ENCODE measurements at places on chromosomes 4 and X. TPM values are rescaled to one million over a fixed set of nuclear protein-coding genes. Genes with fewer than 3 reads are reported as not detected.

GRCh38 chr4:21517126-21517859 lies 431.3 kb downstream of the KCNIP4 start:
- H3K27ac ChIP-seq, result no peak overlapping the region
- H3K36me3 ChIP-seq, result no peaks in the 10 kb centered on the region
- no peaks in the 10 kb centered on the region for H3K27me3 ChIP-seq

DNA sequence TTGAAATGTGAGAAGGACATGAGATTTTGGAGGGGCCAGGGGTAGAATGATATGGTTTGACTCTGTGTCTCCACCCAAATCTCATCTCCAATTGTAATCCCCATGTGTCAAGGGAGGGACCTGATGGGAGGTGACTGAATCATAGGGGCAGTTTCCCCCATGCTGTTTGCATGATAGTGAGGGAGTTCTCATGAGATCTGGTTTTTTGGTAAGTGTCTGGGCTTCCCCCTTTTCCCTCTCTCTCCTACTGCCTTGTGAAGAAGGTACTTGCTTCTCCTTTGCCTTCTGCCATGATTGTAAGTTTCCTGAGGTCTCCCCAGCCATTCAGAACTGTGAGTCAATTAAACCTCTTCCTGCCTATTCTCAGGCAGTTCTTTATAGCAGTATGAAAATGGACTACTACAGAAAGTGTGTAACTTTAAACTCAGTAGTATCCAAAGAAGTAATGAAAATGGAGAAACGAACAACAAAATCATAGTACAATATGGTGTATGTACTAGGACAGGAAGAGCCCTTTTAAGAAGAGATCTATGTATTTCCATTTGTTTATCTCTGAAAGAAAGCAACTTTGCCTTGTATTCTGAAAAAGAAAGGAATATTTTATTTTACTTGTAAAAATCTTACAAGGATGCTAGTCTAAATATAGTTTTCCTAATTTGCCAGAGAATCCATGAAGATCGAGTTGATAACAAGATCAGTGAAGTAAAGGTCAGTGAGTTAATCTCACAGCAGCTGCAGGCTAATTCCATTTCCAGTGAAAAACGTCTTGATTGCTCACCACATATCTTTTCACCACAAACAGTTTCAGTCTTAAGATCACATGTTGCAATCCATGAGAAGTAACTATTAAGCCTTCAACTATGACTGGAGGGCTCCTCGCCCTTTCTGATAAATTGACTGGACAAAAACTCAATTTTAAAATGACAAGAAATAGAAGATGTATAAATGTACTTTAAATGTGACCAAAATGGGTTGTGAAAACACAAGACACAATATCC lies 20.5 kb downstream of the PKD2 start:
- DNase-seq, result no peak
- no peaks in the 10 kb centered on the region for H3K27me3 ChIP-seq
- no peaks in the 10 kb centered on the region for H3K4me1 ChIP-seq
- H3K27ac ChIP-seq, result no peak overlapping the region

DNA sequence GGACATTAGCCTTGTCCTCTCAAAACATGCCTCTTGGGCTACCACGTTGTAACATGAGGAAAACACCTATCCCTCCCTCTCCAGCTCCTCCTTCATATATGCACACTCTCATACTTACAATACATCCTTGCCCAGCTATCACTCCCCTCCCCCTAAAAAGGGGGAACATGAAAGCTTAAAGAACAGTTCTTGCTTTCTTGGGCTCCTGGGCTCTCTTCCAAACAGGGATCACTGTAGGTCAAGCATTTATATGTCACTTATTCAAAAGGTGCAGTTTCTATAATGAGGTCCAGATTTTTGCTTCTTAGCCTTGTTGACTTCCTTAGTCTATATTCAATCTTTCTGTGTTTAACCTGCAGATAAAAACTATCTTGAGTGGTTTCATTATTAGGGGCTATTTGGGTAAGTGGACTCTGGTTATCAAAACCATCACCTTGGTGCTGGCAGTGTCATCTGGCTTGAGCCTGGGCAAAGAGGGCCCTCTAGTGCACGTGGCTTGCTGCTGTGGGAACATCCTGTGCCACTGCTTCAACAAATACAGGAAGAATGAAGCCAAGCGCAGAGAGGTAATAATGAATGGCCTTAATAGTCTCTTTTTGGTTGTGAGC lies 119.4 kb downstream of the AKAP4 start:
- DNase-seq, result peak; percentile 51
- H3K4me3 ChIP-seq, result no peak overlapping the region
- no peak overlapping the region for H3K27ac ChIP-seq
- no peaks in the 10 kb centered on the region for H3K4me1 ChIP-seq

DNA sequence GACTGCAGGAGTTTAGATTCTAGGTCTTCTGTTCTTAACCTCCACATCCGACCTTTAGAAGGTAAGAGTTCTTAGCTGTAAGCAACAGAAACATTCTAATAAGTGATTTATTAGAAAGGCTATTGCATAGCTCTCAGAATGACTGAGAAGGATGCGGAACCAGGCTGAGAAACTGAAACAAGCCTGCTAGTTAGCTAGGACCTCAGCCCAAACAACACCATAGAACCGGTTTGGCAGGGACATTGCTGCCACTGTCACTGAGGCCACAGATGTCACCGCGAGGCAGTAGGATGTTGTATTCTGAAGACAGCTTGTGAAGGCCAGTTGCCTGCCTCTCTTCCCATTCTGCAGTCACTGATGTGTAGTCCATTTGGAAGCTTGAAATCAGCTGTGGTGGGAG lies 160.0 kb upstream of the ARX start:
- no peaks in the 10 kb centered on the region for H3K36me3 ChIP-seq
- H3K27ac ChIP-seq, result no peak overlapping the region
- no peak overlapping the region for H3K4me3 ChIP-seq
- DNase-seq, result no peak
- H3K4me1 ChIP-seq, result no peaks in the 10 kb centered on the region

GRCh38 chrX:150790021-150790420 lies 96.8 kb downstream of the MTMR1 start:
- no peaks in the 10 kb centered on the region for H3K4me1 ChIP-seq
- H3K36me3 ChIP-seq, result no peaks in the 10 kb centered on the region
- no peaks in the 10 kb centered on the region for H3K27me3 ChIP-seq
- H3K4me3 ChIP-seq, result no peak overlapping the region
- no peak overlapping the region for H3K27ac ChIP-seq

DNA sequence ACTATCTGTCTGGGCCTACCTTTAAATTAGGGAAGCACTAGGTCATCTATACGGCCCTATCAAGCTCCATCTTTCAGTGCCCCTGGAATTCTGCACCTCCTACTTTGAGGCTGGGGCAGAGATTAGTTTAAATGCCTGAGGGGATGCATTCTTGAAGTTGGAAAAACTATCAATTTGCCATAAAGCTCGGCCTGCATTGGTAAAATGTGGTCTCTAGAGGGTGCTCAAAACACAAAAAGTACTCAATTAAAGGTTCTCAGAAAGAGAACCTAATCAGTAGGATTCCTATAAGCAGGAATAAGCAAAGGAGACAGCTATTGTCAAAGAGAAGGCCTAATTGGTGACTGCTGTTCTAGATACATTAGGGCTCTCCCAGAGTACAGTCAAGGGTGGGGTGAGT lies 111.7 kb downstream of the AMER1 start:
- H3K4me1 ChIP-seq, result no peaks in the 10 kb centered on the region
- H3K36me3 ChIP-seq, result no peaks in the 10 kb centered on the region
- no peak overlapping the region for H3K4me3 ChIP-seq
- no peak overlapping the region for H3K27ac ChIP-seq

The HTN3 gene
- total RNA-seq, result not detected

DNA sequence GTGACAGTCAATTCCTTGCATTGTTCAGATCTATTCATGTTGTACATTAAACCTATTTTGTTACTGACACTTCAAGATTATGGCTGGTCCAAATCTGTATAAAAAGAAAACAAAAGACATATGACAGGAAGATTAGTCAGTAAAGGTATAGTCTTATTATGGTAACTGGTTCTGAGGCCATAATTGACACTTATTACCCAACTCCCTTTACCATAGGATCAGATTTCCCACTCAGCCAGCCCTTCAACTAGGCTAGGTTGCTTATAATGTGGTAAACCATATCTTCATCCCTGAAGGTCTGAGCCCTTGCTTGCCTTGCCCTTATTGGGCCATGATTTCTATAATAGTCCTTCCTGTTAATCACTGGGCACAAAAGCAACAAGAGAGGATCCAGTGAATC lies 289.6 kb downstream of the CXXC4 start:
- H3K27me3 ChIP-seq, result no peaks in the 10 kb centered on the region
- no peak for DNase-seq
- no peak overlapping the region for H3K4me3 ChIP-seq
- no peak overlapping the region for H3K27ac ChIP-seq
- H3K4me1 ChIP-seq, result no peaks in the 10 kb centered on the region
- H3K36me3 ChIP-seq, result no peaks in the 10 kb centered on the region

DNA sequence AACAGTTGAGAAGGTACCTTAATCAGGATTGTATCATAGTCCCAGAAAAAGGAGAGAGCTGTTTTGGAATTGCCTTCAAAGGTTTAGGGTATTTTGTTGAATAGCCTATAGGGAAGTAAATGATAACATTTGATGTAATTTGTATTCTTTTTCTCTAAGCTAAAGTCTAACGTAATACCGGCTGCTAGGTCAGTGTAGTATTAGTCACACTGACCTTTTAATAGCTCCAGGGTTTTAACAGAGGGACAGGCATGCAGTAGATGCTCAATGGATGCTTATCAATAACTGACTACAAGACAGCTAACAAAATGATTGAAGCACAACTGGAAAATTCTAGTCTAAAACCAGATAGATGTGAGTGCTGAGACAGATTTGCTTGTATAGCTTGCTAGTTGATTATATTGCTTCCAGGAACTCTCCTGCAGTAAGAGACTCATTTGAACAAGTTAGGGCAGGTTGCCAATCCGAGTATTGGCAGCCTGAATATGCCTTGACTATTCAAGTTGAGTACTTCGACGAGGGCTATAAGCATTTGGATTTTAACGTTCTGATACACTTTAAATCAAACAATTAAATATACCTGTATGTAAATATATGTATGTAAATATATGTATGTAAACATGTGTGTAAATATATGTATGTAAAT lies 16.5 kb upstream of the PNPLA4 start:
- H3K4me1 ChIP-seq, result no peaks in the 10 kb centered on the region
- no peaks in the 10 kb centered on the region for H3K27me3 ChIP-seq
- no peaks in the 10 kb centered on the region for H3K36me3 ChIP-seq
- no peak for DNase-seq
- H3K27ac ChIP-seq, result no peak overlapping the region

GRCh38 chrX:7706032-7706431 lies 136.9 kb upstream of the VCX start:
- H3K27me3 ChIP-seq, result no peaks in the 10 kb centered on the region
- no peaks in the 10 kb centered on the region for H3K36me3 ChIP-seq
- no peak overlapping the region for H3K4me3 ChIP-seq
- no peak overlapping the region for H3K27ac ChIP-seq
- H3K4me1 ChIP-seq, result no peaks in the 10 kb centered on the region
- no peak for DNase-seq

The BCLAF3 gene
- 5.6 TPM for total RNA-seq

The PITX2 gene
- total RNA-seq, result not detected

The DUSP21 gene
- total RNA-seq, result not detected

The RAB40A gene
- 0.15 TPM for total RNA-seq

The ADGRG2 gene
- not detected for total RNA-seq

GRCh38 chr4:101264993-101265815 lies 82.1 kb downstream of the PPP3CA start:
- no peak overlapping the region for H3K27ac ChIP-seq
- no peak overlapping the region for H3K4me3 ChIP-seq
- no peaks in the 10 kb centered on the region for H3K36me3 ChIP-seq
- DNase-seq, result no peak
- peaks cover 16% of the 10 kb centered on the region for H3K4me1 ChIP-seq
- no peaks in the 10 kb centered on the region for H3K27me3 ChIP-seq

DNA sequence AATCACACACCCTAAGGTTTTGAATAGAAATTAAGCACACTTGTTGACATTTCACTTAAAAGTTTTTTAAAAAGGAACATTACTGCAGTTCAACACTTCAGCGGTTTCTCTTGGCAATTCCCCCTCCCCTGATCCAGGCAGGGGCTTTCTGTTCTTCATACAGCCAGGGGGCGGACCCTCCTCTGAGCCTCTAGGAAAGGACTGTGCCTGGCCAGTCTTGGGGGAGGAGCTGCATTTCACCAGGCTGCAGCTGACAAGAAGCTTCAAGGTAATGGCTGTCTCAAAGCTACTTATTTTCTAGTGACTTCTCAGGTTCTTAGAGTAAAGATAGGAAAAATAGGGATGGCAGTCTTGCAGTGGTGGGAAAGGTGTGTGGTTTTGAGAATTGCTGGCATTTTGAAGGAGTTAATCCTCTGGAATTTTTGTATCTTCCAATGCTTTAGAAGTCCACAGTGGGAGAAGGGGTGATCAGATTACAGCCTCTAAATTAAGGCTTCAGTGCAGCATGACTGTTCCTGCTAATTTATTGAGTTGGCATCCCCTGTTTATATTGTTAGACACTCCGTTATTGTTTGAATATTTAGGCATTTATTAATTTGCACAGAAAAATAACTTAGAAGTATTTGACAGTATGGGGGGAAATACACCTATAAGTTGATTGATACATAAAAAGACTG lies 33.5 kb downstream of the PWWP3B start:
- no peak overlapping the region for H3K27ac ChIP-seq
- DNase-seq, result no peak
- no peaks in the 10 kb centered on the region for H3K27me3 ChIP-seq
- H3K36me3 ChIP-seq, result no peaks in the 10 kb centered on the region

GRCh38 chrX:48498374-48498809 lies 10.4 kb upstream of the PORCN start:
- H3K27ac ChIP-seq, result no peak overlapping the region
- no peak overlapping the region for H3K4me3 ChIP-seq
- no peak for DNase-seq
- H3K27me3 ChIP-seq, result no peaks in the 10 kb centered on the region

- no peak overlapping the region for H3K27ac ChIP-seq
- no peaks in the 10 kb centered on the region for H3K27me3 ChIP-seq
- peak; percentile 19 for DNase-seq
These were observed 124.2 kb upstream of the RBPJ start for GRCh38 chr4:26196567-26196966.

The TIGD4 gene
- total RNA-seq, result 3.1 TPM

GRCh38 chrX:2707334-2707760 lies 16.3 kb downstream of the CD99 start:
- peaks cover 42% of the 10 kb centered on the region for H3K4me1 ChIP-seq
- no peaks in the 10 kb centered on the region for H3K27me3 ChIP-seq
- H3K27ac ChIP-seq, result peak overlapping the region; percentile 87
- DNase-seq, result peak; percentile 81
- H3K36me3 ChIP-seq, result no peaks in the 10 kb centered on the region

The ZDHHC15 gene
- total RNA-seq, result not detected

GRCh38 chr4:51932261-51932660 lies 87.9 kb downstream of the LRRC66 start:
- no peaks in the 10 kb centered on the region for H3K4me1 ChIP-seq
- H3K27ac ChIP-seq, result no peak overlapping the region
- H3K36me3 ChIP-seq, result no peaks in the 10 kb centered on the region
- no peaks in the 10 kb centered on the region for H3K27me3 ChIP-seq
- no peak overlapping the region for H3K4me3 ChIP-seq
- no peak for DNase-seq

Measured in Karpas-422 (cell line).